ENCODE measurements at places on chromosomes 13 and 19.

DNA sequence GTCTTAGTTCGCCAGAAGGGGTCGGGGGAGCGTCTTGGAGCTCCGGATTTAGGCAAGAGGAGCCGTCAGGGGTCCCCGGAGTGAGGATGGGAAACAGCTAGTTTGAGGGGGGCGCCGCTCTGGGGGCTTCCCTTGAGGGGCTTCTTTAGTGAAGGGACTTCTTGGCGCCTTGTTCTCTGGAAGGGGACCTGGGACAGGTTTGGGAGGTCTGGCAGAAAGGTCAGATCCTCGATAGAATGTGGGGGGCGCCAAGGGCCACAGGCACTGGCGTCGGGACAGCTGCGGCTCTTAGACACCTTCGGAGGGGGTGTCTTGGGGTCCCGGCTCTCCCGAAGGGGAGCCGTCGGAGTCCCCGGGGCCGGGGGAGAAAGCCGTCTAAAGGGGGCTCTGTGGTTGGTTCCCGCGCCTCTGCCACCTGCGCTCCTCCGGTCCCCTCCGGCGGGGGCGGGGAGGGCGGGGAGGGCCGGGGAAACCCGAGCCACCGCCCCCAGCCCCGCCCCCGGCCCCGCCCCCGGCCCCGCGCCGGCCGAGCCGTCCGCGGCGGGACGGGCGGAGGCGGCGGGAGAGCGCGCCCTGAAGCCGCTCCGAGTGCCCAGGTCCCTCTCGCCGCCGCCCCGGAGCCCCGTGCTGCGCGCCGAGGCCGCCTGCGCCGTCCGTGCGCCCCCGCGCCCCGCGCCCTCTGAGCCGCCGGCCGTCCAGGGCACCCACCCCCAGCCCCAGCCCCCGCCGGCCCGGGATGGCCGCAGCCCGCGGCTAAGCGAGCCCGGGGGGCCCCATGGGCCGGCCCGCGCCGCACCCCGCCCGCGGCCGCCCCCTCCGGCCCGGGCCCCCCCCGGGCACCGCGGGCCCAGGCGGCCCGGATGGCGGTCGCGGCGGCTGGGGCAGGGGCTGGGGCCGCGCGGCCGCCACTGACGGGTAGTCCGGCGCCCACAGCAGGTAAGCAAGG is at the start of gene NRTN:
Gene NRTN (plus strand): TSS at position 552 of the 946 bp plus-strand sequence. CDS start 19,099 bp downstream, outside the sequence.
- DNase-seq = no peak

DNA sequence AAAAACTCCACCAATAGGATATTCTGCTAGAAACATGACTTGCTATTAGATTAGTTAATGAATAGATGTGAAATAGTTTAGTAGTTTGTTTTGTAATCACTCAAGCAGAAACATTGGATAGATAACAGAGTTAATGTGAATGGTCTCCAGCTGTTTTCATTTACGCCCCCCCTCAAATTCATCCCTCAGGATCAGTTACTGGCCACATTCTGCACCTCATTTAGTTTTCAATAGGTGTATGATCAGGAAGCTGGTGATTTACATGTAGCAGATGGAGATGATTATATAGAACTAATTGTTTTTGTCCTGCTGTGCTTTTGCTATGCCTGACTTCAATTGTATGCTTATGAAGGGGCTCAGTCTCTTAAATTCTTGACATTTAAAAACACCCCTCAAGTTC is 759.0 kb downstream of the SLITRK6 start:
- peak; percentile 96 for DNase-seq

- DNase-seq = no peak
These were observed at the start of gene TEAD2 for GRCh38 chr19:49362048-49362928. Gene TEAD2 (minus strand): TSS chr19:49362416. CDS start chr19:49360075, 2,341 bp downstream.

DNA sequence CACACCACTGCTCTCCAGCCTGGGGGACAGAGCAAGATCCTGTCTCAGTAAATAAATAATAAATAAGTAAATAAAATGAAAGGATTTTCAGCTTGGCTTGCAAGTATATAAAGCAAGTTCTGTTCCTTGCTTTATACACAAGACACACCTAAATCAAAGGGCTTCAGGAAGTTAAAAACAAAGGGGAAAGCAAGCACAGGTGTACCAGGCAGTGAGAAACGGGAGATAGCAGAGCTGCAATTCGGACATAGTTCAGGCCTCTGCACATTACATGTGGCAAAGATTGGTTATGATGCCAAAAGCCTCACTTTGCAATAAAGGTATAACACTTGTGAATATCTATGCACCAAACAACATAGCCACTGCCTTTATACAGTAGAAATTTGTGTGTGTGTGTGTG is 47.5 kb downstream of the MYO9B start:
- no peak for DNase-seq

GRCh38 chr13:69450245-69450644 is 657.4 kb upstream of the ATXN8OS start:
- DNase-seq = no peak

- peak; percentile 92 for DNase-seq
These were observed 476.6 kb downstream of the IRS2 start for GRCh38 chr13:109309625-109310363.

- DNase-seq = no peak
These were observed 43.5 kb downstream of the ATP8A2 start for GRCh38 chr13:25415241-25415640.

DNA sequence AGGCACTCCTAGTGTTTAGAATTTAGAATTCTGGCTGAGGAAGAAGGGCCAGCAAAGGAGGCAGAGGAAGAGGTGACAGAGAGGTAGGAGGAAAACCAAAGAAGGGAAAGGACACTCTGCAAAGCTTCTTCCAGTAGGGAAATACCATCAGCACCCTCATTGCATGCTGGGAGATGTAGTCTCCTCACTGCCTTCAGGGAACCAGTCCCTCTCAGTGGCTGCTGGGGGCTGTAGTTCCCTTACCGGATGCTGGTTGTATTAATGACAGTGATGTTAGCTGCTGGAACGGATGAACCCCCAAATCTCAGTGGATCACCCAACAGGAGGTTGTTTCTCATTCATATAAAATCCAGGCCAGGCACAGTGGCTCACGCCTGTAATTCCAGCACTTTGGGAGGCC is 10.1 kb downstream of the GRIN2D start:
- DNase-seq = no peak

- DNase-seq = peak; percentile 45
These were observed 638.2 kb upstream of the SPRY2 start for GRCh38 chr13:80979035-80979641.

GRCh38 chr13:110396913-110397381 is 89.9 kb downstream of the COL4A2 start:
- no peak for DNase-seq

- no peak for DNase-seq
These were observed 193.6 kb upstream of the STARD13 start for GRCh38 chr13:33479105-33479504.

- DNase-seq = no peak
These were observed 85.4 kb downstream of the SLC7A1 start for GRCh38 chr13:29509999-29510589.

GRCh38 chr19:3769494-3769893 is 2.5 kb downstream of the RAX2 start:
- DNase-seq = no peak

DNA sequence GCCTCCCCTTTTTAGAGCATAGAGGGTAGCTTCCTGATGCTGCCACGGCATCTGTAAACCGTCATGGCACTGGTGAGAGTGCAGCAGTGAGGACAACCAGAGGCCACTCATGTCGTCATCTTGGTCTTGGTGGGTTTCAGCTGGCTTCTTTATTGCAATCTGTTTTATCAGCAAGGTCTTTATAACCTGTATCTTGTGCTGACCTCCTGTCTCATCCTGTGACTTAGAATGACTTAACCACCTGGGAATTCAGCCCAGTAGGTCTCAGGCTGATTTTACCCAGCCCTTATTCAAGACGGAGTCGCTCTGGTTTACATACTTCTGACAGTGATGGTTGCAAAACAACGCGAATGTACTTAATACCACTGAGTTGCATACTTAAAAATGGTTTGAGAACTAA is 14.4 kb upstream of the FBN3 start:
- DNase-seq = no peak

GRCh38 chr13:70723732-70724131 is 615.5 kb upstream of the KLHL1 start:
- peak; percentile 19 for DNase-seq

DNA sequence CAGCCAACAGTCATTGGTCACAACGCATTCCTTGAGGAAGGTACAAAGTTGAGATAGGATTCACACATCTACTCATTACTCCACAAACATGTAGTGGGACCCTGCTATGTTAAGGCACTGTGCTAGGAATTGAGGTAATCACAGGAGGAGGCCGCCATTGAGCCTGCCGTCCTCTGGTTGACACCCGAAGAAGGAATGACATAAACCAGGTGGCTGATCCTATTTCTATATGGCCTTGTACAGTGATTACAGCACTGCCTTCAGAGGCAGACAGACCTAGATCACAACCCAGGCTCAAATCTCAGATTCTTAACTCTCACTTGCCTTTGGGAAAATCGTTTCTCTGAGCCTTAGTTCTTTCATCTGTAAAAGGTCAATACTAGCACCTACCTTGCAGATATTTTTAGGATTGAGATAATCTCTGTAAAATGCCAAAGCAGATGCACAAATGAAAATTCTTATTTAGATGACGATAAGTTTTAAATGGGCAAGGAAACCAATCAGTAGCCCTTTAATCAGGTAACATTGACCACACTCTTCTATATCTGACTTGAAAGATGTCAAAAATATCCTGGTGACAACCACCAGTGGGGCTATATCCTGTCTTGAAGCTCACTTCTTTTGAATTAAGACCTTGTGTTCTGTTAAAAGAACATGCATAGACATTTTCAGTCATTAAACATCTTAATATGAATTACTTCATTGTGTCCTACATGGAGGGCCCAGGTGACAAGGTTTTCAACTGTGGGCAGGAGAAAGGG is 251.6 kb downstream of the KCTD12 start:
- no peak for DNase-seq

- DNase-seq = no peak
These were observed 407.3 kb upstream of the SGCG start for GRCh38 chr13:22773465-22773864.

GRCh38 chr13:107421951-107422350 is 793.4 kb downstream of the LIG4 start:
- no peak for DNase-seq

DNA sequence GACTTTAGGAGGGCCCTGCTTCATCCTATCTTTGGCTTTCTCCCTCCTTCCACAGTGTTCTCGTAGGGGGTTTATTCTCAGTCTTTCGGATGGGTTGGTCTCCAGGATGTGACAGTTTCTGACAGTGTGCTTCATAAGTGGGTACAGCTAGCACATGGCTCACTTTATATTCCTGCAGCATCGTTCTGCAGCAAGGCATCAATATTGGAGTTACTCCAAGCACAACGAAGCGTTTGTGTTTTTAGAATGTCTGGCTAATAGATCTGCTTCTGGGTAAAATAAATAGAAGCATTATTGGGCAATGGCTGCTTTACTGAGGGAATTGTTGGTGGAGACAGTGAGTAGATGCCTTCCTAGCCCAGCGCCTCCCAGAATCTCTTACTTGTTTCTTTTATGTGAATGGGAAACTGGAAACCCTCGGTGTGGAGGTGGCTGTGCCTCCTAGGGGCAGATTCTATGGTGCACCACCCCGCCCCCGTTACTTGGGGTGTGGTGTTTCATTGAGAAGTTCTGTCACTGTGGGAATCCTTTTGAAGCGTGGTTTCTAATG is 2.0 kb downstream of the FARP1 start:
- no peak for DNase-seq

- DNase-seq = no peak
These were observed 38.3 kb downstream of the TMED1 start for GRCh38 chr19:10797541-10798256.

GRCh38 chr13:103883164-103883563 is 816.9 kb upstream of the SLC10A2 start:
- DNase-seq = peak; percentile 68

GRCh38 chr13:62908321-62908720 is 1492.7 kb upstream of the PCDH20 start:
- no peak for DNase-seq

GRCh38 chr19:16521715-16522289 is 20.4 kb downstream of the CHERP start:
- no peak for DNase-seq

DNA sequence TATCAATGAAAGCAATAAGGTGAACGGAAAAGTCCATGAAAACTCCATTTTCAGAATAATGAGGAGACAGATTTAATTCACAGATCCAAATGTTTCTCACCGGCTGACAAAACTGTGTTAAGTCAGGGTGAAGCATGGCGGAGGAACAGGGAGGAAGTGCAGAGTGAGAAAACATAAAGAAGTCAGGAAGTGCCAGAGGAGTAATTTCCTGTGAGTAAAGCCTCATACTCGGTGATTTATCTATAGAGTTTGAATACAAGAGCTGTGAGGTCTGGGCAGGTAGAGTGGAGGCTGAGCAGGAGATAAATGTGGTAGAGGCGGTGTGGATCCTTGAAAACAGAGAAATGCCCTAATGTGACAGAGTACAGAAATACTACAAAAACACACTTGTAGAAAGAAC is 11.4 kb downstream of the CARD8 start:
- DNase-seq = no peak

All from NCI-H1417 treated with DMSO at 0.1 percent for 48 hours (cell line).